T1000 (cell line): ENCODE measurements at places on chromosomes 4 and X.

GRCh38 chr4:121789455-121789854 lies 11.7 kb upstream of the EXOSC9 start:
- DNase-seq, result no peak

DNA sequence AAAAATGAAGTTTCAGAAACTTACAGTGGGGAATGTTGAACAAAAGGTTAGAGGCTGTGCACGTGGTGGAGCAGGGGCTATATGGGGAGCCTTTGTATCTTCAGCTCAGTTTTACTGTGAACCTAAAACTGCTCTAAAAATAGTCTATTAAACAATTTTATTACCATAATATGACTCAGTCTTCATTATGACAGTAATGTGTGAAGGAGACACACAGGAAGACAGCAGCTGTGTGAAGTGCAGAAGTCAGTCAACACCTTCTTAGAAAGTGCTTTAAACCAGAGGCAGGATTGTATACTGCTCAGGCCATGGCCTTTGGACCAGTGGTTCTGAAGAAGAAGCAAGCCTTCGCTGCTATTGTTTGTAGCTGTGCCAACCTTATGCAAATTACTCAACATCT lies 89.7 kb downstream of the ARHGAP10 start:
- DNase-seq, result no peak

- no peak for DNase-seq
These were observed 92.5 kb upstream of the SLC34A2 start for GRCh38 chr4:25563071-25563564.

GRCh38 chrX:108019382-108019875 lies 25.4 kb upstream of the VSIG1 start:
- DNase-seq, result no peak

DNA sequence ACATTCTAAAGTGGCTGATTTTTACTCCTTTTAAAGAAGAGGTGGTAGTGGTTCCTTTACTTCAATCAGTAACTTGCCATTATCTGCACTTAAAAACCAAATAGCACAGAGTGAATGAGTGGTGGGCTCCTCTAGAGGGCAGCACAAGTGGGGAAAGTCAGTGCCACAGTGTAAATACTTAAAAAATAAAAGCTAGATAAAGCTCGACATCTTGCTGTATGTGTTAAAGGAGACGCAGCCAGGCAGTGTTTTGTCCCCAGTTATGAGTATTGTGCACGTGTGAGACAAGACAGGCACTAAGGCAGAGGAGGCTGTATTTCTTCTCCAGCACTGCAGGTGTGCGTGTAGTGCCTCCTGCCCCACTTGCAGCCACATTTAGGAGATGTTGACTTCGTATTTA lies 24.6 kb downstream of the NAP1L5 start:
- DNase-seq, result peak; percentile 5

DNA sequence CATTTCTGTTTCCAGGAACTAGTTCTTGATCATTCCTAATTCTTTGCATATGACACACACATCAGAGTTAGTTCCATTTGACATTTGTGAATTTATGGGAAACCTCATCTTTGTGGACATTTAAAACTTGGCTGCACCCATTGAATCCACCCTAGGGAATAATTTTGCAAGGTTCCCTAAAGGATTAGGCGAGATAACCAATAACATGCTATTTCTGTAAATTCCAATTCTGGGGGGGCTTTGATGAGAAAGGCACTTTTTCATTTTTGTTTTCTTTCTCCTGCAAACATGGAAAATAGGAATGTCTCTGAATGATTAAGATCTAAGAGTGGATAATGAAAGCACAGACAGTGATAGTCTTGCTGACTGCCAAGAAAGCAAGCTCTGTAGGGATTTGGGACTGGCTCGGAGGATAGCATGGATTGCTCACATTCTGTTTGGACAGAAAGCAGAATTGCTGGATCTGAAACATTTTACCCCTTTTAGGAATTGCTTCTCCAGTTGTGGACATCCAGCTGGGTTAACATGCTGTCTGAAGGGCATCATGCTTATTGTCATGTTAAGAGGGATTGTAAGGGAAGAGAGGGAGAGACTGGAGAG lies 145.1 kb downstream of the NHS start:
- no peak for DNase-seq

GRCh38 chrX:132795181-132795580 lies 163.2 kb downstream of the HS6ST2 start:
- no peak for DNase-seq
